ENCODE measurements at places on chromosomes 3 and 15. TPM values are rescaled to one million over a fixed set of nuclear protein-coding genes. Genes with fewer than 3 reads are reported as not detected.

The ZDHHC23 gene
- 93.9 TPM for total RNA-seq

GRCh38 chr3:14570864-14571263 is 30.7 kb upstream of the GRIP2 start:
- DNase-seq, result no peak

DNA sequence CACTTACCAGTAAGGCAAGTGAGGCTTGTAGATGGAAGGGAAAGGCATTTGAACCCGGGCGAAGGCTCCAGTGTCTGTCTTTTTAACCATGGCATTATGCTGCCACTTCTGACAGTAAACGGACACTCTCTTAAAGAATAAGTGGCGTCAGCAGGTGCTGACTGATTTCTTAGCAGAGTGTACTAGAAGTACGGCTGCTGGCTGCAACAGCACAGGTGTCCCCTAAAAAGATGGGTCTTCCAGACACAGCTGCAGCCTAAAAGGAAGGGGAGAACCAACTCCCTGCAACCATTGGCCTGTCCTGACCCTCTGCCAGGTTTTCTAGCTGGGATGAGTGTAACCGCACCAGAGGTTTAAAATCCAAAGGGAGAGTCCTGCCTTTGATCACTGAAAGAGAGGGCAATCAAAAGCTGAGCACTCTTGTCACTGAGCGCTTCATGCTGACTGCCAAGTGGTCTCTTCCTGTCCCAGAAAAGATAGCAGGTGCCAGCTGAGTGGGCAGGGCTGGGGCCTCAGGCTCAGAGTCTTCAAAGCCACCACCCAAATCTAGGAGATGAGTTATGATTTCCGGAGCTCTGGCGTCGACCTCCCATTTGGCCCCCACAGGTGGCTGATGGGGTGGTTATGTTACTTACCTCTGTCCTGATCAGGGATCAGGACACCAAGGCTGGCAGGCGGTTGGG is 255.8 kb downstream of the SLCO3A1 start:
- no peak for DNase-seq

The TTLL13 gene
- not detected for total RNA-seq

DNA sequence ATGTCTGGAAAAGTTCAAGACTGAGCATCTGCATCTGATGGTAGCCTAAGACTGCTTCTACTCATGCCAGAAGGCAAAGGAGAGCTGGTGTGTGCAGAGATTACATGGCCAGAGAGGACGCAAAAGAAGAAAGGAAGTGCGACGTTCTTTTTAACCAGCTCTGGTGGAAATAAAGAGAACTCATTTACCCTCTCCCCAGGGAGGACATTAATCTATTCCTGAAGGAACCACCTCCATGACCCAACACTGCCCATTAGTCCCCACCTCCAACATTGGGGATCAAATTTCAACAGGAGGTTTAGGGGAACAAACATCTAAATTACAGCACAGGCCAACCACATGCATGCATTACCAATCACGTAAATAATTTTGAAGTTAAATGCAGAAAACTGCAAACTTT is 1.5 kb upstream of the NCK1 start:
- peak; percentile 16 for DNase-seq

The SI gene
- total RNA-seq, result not detected

The CELSR3 gene
- total RNA-seq, result 2.3 TPM

DNA sequence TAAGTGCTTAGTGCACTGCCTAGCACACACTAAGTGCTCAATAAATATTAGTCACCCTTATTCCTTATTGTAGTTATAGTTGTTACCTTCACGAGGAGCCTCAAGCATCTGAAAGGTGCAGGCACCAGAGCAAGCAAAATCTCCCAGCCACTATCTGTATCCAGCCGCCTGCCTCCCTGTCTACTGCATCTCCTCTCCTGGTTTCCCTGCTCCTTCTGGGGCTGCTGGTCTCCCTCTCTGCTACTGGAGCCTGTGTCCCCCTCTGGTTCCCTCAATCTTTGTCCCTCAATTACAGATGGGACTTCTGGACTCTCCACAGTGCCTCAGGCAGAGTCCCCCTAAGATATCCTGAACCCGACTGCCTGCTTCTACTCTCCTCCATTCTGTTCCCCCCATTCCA is 18.8 kb downstream of the MYL3 start:
- no peak for DNase-seq

The BNC1 gene
- not detected for total RNA-seq

The DAPK2 gene
- total RNA-seq, result 16.3 TPM

DNA sequence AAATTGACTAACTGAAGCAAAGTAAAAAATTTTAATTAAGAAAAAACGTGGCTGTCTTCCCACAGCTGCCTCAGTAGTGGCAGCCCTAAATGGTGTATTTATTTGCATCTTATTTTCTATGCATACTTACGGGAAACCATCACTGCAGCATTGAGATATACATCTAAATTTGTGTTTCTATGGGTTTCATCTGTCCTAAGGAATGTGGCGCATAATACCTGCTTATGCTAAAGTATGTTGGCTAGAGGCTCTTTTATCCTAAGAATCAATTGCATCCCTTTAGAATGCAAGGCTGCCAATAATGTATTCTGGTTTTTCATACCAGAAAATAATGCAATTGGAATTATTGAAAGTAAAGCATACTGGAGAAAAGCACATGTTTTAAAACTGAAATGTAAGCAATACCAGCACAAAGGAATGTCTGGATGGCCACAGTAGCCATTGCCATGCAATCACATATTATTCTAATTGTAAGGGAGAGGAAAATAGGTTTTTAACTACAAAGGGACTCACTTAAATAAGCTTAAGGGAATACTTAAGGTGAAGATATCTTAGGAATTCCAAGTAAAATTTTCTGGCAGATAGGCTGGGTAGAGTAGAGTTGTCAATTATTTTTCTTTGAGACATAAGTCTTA is 834.5 kb upstream of the NECTIN3 start:
- no peak for DNase-seq

DNA sequence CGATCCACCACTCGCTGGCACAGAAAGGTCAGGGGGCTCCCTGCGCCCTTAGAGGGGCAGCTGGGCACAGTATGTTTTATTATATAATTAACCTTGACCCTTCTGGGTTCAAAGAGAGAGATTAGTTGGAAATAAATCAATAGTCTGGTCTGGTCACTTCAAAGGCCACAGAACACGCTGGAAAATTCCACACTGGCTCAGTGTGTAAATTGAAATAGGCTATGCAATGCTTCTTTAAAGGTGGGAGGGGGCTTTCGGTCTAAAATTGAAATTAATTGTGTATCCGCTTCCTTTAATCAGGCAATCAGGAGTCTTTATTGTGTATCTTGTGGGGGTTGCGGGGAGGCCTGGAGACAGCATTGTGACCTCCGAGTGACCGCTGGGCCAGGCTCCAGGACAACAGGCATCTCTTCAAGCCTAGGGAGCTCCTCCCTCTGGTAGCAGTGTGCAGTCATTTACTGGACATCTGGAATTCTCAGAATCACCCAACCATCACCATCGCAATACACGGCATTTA is 8.0 kb downstream of the RNU5B-1 start:
- DNase-seq, result peak; percentile 82

GRCh38 chr3:37107846-37108245 is 66.5 kb downstream of the LRRFIP2 start:
- no peak for DNase-seq

GRCh38 chr3:40104441-40104840 is 205.1 kb upstream of the EIF1B start:
- DNase-seq, result no peak

- no peak for DNase-seq
These were observed 87.3 kb upstream of the THBS1 start for GRCh38 chr15:39493424-39494067.

The CLDN11 gene
- total RNA-seq, result not detected

DNA sequence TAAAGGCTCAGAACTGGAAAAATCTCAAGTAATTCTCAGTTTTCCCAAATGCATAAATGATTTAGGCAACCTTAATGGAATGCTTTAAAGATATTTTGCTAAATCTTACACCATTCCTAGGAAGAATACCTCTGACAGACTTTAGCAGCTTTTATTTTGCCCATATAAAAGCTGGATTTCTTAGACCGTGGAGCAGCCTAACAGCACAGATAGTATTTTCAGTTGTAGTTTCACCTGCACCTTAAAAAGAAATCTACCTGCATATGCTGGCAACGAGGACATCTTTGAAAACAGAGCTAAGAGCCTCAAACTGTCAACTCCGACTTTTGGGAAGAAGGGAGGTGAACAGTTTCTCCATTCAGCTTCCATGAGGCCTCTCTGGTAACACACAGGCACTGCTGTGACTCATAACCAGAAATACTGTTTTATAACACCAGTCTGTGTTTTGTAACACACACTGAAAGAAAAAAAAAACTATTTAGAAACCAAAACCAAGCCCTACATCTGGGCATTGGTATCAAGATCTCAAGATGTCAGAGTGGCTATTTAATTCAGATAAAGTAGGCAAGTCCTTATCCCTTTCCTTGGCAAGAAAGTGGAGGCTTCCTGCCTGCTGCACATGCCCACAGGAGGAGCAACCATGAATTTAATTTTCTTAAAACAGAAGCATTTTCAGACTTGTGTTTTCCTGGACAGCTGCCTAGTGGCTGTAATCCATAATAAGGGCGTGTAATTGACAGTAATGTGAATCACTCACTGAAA is 181.5 kb upstream of the ICE2 start:
- DNase-seq, result no peak

DNA sequence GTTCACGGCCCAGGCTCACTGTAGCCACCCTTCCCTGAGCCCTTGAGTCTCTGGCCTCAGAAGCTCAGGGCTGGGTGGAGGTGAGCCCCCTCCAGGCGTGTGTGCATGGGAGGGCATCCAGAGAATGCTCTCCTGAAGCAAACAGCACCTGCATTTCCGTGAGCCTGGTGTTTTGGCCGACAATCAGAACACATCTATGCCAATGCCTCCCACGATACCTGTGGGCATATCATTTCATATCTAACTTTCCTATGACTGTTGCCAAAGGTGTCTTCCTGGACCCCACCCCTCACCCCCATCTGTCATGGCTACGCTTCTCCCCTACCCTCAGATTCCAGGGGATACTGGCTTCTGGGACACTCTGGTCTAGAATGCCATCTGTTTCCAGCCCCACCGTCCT is 53.3 kb upstream of the RAB6B start:
- no peak for DNase-seq

Measured in stomach (tissue), 19 donors.